ENCODE measurements at places on chromosomes 2 and 18.

DNA sequence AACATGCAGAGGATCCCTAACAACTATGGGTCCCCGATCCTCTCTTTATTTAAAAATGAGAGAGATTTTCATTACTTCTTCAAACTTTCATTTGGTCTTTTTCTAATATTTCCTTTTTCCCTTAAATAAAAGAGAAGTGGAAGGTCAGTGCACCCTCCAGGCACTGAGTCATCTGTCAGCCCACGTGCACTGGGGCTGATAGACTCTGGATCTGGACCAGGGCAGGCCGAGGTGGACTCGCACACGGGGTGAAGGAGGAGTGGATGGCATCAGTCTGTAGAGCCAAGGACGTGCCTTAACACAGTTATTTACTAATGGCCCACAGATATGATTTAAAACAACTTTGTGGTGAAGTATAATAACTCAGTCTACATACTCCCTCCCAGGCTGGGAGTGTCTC lies 214.4 kb upstream of the TMEM200C start:
- DNase-seq, result no peak

DNA sequence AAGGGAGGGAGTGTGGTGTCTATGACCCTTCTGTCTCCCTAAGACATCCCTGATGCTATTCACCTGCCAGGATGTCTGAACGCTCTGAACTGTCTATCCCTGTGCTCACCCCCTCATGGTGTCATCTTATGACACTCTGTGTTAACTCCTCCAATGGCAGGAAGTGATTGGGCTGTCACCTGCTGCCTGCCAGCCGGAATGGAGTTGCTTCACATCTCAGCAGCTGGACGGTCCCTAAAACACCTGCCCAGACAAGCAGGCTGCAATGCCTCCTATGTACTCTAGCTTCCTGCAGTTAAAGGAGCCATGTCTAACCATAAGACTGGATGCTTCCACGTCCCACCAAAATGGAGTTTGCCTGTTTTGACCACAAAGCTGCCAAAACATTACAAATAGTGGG lies 99.9 kb downstream of the CPO start:
- DNase-seq, result no peak

DNA sequence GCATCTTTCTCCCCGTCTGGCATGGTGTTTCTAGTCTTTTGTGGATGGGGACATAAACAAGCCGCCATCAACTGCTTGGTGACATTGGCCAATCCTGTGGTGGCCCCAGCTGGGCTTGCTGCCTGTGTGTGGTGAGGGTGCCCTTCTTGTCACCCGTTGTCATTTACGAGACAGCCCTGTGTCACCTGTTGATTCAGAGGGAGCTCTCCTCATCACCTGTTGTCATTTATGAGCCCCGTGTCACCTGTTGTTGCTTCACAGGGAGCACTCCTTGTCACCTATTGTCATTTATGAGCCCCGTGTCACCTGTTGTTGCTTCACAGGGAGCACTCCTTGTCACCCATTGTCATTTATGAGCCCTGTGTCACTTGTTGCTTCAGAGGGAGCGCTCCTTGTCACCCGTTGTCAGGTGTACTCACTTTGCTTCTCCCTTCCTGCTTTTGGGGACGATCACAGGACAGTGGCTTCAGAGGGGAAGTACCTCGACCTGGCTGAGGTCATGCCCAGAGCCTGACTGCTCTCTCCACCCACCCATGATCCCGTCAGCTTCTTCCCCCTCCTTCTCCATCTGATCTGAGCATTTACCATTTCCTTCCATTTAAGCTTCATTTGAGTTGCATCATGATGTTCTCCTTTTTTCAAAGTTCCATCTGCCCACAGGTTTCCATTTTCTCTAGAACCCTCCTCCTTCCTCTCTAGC lies 29.1 kb downstream of the HPCAL1 start:
- DNase-seq, result no peak

DNA sequence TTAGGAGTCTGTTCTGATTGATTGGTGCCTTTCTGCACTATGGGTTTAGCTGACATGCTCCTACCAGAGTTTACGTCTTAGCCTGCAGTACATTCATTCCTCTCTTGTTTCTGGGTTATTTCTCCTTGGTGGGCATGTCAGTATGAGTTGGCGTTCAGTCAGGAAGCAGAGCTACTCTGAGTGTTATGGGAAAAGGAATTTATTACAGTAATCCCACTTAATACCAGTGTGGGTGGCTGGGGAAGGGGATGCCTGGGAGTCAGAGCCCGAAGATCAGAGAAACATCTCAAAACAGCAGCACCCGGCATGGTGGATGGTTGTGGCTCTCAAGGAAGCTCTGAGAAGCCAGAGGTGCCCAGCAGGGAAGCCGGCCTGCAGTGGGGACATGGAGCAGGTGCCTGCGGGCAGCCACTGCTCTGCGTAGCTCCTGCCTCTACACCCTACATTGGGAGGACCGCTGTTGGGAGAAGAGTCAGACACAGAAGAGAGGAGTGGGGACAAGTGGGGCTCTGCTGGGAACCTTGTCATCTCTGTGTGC lies 48.9 kb downstream of the RAB31 start:
- no peak for DNase-seq

DNA sequence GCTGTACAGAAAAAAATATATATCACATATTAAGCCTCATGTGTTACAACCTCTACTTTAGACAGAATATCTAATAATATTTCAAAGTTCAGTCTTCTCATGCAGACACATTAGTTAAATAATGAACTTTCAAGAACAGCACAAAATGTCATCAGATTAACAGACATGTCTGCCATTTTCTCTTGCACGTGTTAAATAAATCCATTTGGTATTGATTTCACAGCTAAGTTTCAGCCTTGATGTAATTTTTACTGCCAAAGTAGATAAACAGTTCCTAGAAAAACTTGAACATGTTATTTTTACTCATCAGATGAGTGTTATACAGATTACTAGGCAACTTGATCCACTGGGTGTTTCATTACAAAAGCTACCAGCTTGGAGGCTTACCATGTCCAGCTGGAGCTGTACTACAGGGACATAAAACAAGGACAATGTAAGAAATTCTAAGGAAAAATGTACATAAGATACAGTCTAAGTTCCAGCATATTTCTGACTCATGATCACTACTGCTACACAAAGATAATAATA lies 290.7 kb upstream of the DDX18 start:
- DNase-seq, result no peak

- peak; percentile 32 for DNase-seq
Measured at GRCh38 chr2:225008935-225009334, 33.3 kb downstream of the DOCK10 start.

GRCh38 chr2:48146552-48146951 lies 240.3 kb upstream of the FBXO11 start:
- no peak for DNase-seq

DNA sequence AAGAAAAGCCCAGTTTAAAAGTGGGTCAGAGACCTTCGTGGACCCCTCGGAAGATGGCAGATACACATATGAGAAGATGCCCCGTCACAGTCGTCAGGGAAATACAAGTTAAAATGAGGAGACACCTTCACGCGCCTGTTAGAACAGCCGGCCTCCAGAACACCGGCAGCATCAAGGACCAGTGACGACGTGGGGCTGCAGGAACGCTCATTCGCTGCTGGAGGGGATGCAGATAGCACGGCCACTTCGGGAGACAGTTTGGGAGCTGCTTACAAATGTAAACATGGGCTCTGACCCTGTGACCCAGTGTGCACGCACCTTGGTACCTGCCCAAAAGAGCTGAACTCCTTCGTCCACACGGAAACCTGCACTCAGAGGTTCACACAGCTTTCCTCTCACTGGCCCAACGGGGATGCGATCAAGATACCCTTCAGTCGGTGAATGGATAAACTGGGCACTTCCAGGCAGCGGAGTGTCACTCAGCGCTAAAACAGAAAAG lies 83.7 kb upstream of the CTDP1 start:
- no peak for DNase-seq

DNA sequence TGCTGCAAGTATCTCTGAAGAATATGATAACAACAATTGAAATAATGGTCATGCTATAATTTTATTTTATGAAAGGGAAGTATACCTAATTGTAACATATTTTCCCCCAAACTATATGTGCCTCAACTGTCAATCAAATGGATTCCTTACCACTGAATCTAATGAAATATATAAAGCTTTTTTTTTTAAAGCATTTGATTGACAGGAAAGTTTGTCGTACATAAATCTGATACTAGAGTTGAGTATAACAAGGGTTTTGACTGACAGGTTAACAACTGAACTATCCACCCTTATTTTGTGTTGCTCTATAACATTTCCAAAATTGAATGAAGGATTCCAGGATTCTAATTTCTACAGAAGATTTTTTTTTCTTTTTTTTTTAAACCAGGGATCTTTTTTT lies 1333.3 kb upstream of the SLC39A10 start:
- no peak for DNase-seq

DNA sequence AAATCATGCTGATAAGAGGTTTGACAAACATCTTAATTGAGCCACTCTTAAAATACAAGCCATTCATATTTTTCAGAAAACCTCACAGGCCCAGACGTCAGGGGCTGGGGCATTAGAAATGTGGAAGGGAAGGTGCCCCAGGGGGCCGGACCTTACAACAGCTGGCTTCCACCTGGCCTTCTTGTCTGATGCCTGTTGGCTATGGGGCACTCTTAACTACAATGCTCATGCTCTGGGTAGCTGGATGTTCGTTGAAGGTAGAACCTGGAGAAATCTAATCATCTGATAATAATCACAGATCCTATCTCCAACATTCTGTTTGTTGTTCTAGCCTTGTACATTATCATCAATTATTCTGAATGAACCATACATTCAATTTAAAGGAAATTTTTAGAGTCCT lies 156.9 kb upstream of the SOX11 start:
- no peak for DNase-seq

- peak; percentile 96 for DNase-seq
Measured at GRCh38 chr2:42360890-42361727, at the start of gene COX7A2L. TSS of gene COX7A2L (minus strand) at chr2:42361217. CDS start at chr2:42361161, 56 bp downstream.

DNA sequence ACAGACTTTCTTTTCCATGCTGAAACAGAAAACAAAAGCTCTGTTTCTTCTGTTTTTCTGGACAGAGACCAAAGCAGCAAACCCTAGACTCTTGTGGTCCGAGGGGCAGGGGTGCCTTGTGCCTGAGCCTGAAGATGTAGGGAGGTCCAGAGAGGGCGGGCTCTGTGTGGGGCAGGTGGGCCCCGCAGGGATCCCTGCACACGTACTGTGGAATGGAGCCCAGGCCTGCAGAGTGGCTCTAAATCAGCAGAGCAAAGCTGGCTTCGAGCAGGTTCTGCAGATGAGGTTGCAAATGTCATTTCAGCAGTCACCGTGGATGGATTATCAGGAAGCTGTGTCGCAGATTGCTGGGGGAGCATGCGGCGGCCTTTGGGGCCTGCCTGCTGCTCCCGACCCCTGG lies 438.6 kb downstream of the RNF144A start:
- DNase-seq, result no peak

DNA sequence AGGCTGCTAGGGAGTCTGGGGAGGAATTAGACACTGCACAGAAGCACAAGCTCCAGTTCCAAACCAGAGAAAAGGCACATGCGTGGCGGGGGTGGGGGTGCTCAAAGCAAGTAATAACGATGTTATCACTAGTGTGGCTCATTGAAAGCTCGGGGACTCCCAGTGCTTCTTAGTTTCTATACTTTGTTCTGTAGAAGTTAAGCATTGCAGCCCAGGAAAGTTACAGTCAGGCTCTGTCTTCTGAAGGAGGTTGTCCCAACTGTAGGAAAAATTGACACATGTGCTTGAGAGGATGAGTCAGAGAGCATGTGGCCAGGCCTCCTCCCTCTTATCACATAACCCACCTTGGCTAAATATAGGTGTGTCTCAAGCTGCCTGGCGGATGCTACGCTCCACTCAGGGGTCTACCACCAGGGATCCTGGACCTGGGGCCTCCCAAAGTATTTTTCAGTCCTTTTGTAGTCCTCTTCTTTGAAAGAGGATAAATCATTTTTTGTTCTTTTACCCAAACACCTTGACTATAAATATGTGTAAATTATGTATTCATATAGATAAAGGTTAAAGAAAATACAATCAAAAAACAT lies 3.8 kb downstream of the GALNT5 start:
- peak; percentile 84 for DNase-seq

DNA sequence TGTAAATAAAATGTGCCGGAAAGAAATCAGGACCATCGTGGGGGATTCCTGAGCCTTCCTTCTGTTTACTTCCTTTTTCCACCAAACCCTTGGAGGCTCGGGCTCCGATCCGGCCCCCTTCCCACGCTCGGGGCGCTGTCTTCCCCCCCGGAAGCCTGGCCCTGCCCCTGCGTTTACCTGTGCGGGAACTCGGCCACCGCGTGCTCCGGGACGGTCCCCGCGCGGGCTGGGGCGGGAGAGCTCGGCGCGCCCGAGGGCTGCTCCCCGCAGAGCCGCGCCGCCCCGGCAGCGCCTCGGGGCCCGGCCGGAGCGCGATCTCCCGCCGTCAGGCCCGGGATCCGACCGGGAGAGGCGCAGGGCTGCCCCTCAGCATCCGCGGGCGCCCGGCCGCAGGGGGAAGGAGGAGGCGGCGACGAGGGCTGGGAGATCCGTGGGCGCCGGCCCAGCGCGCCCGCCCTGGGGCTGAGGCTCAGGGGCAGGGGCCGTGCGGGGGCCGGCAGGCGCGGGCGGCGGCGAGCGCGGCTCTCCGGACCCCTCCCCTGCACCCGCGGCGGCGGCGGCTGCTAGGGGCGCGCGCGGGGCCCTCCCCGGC lies 435 bp downstream of the ADCY3 start:
- no peak for DNase-seq

GRCh38 chr2:130258356-130258755 lies 60.1 kb upstream of the TUBA3E start:
- no peak for DNase-seq

GRCh38 chr2:205797866-205798265 lies 115.6 kb downstream of the NRP2 start:
- DNase-seq, result no peak

DNA sequence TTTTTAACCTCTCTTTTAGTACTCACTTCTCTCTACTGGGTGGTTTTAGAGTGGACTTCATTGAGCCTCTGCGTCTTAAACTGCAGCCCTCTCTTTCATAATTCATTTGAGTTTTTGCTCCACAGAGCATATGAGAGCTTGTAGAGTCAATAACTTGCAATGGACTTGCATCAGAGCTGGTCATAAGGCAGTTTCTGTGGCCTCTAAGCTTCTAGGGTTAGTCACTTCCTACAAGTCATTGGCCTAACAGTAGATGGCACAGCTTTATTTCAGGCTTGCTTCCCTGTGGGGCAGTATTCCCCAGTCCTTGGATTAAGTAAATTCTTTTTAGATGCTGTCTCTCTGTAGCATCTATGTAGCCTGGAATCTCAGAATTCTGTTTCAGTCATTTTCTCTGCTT lies 1435.7 kb downstream of the LRP1B start:
- no peak for DNase-seq

- DNase-seq, result no peak
Measured at GRCh38 chr2:112494828-112495227, 12.9 kb downstream of the TTL start.

GRCh38 chr2:240972636-240973521 lies 25.5 kb upstream of the SNED1 start:
- peak; percentile 78 for DNase-seq

DNA sequence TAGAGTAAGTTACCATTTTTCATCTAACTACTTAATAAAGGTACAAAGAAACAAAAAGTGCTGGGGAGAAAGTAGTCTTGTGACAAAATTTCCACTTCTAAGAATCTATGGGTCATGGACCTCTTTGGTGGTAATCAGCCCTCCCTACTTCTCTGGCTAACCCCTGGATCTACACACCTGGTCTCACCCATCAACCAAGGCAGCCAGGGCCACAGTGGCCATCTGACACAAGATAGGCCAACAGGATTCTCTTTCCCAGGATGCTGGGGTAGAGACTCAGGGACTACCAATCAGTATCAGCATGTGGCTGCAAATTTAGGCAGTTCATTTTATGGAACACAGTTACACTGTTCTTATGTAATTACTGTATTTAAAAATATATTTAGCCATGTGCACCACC lies 17.8 kb downstream of the RNF149 start:
- no peak for DNase-seq

Data from RPMI7951 (cell line).